ENCODE measurements at places on chromosomes 16 and 17. TPM values are rescaled to one million over a fixed set of nuclear protein-coding genes. Genes with fewer than 3 reads are reported as not detected.

DNA sequence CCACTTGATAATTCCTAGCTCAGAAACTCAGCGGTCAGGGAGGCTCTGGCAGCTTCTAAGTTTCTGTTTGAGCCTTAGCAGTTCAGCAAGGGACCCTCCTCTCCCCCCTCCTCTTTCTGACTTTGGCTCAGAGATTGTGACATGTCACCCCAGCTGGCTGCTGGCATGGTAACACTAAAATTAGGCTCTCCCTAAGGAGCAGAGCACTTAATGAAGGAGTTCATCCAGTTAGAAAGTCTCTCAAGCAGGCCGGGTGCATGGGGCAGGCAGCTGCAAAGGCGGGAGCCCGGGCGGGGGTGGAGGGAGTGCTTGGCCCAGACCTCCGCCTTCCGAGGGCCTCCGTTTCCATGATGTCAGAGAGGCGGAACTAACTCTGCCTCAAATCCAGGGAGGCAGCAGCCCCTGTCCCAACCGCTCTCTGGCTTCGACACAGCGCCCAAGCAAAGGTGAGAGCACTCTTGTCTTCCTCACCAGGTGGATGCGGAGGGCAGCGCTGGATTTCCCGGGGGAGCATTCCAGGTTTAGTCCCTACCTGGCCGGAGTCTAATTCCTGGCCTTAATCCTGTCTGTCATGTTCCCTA is 128.0 kb upstream of the PLCG2 start:
- peaks cover 23% of the 10 kb centered on the region for H3K4me1 ChIP-seq
- no peak overlapping the region for H3K4me3 ChIP-seq

SCN4A gene
- 3.7 TPM for total RNA-seq

NPB gene
- total RNA-seq, result 3.3 TPM

- H3K4me3 ChIP-seq, result no peak overlapping the region
- no peaks in the 10 kb centered on the region for H3K27me3 ChIP-seq
- H3K36me3 ChIP-seq, result no peaks in the 10 kb centered on the region
- DNase-seq, result no peak
- H3K4me1 ChIP-seq, result no peaks in the 10 kb centered on the region
- no peak overlapping the region for H3K27ac ChIP-seq
Measured at GRCh38 chr16:54269461-54269860, 17.1 kb downstream of the IRX3 start.

GRCh38 chr17:79625706-79626105 is 14.9 kb upstream of the RBFOX3 start:
- no peaks in the 10 kb centered on the region for H3K4me1 ChIP-seq
- no peak overlapping the region for H3K27ac ChIP-seq
- H3K27me3 ChIP-seq, result no peaks in the 10 kb centered on the region
- H3K36me3 ChIP-seq, result no peaks in the 10 kb centered on the region
- no peak overlapping the region for H3K4me3 ChIP-seq

Measured in endodermal cell (in vitro differentiated cells).